ENCODE measurements at places on chromosomes 7 and 10. TPM values are rescaled to one million over a fixed set of nuclear protein-coding genes. Genes with fewer than 3 reads are reported as not detected.

GRCh38 chr7:133320891-133321290, 68.0 kb downstream of the EXOC4 start:
- H3K27me3 ChIP-seq: no peaks in the 10 kb centered on the region
- no peaks in the 10 kb centered on the region for H3K4me1 ChIP-seq
- H3K36me3 ChIP-seq: no peaks in the 10 kb centered on the region
- no peak overlapping the region for H3K27ac ChIP-seq

GRCh38 chr10:75179657-75180177, 30.9 kb upstream of the VDAC2 start:
- no peak overlapping the region for H3K4me3 ChIP-seq
- no peaks in the 10 kb centered on the region for H3K4me1 ChIP-seq
- H3K27me3 ChIP-seq: no peaks in the 10 kb centered on the region
- H3K36me3 ChIP-seq: no peaks in the 10 kb centered on the region
- no peak for DNase-seq

Gene CLCN1
- not detected for total RNA-seq

- no peak for DNase-seq
- no peak overlapping the region for H3K4me3 ChIP-seq
- H3K27me3 ChIP-seq: no peaks in the 10 kb centered on the region
- H3K4me1 ChIP-seq: no peaks in the 10 kb centered on the region
- H3K36me3 ChIP-seq: no peaks in the 10 kb centered on the region
Observed at GRCh38 chr7:132528695-132529094, 47.6 kb downstream of the PLXNA4 start.

GRCh38 chr7:70092314-70093204, 494.3 kb downstream of the AUTS2 start:
- H3K27ac ChIP-seq: no peak overlapping the region
- no peaks in the 10 kb centered on the region for H3K27me3 ChIP-seq
- H3K36me3 ChIP-seq: no peaks in the 10 kb centered on the region
- DNase-seq: no peak
- no peak overlapping the region for H3K4me3 ChIP-seq

GRCh38 chr10:47024046-47024322, 112.8 kb downstream of the PTPN20 start:
- no peak overlapping the region for H3K4me3 ChIP-seq
- no peak for DNase-seq
- H3K27me3 ChIP-seq: no peaks in the 10 kb centered on the region
- no peak overlapping the region for H3K27ac ChIP-seq

Gene NKX1-2
- 0.33 TPM for total RNA-seq

Gene NANOS1
- total RNA-seq: 3.7 TPM

Gene CPSF4
- total RNA-seq: 32.9 TPM

DNA sequence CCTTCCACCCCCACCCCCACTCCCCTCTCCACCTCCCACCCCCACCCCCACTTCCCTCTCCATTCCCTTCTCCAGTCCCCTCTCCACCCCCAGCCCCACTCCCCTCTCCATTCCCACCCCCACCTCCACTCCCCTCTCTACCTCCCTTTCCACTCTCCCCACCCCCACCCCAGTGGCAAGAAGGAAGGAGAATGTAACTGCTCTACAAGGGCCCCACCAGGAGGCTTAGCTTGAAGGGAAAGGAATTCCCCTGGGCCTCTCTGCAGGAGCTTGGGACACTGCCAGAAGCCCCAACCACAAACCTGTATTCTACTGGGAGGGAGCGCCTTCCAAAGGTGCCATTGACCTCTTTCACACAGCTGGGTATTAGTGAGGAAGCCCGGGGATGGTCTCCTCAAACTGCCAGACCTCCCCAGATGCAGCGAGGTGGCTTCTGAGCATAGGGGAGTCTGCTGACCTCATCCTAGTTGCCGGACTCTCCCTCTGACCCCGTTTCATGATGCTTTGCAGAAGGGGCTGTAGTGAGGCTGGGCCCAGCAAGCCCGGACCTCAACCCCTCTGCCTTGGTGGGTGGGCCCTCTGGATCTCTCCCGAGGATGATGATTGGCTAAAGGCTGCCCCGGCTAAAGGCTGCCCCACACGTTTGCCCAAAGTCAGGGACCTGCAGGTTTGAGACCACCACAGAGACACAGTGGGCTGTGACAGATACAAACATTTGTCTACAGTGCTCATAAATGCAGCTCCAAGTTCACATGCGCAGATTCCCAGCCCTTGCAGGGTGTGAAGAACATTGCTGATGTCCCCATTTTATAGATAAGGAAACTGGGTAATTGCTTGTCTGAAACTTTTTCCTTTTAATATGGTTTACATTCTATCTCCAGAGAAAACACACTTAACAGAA, 2.9 kb downstream of the DEPP1 start:
- H3K27ac ChIP-seq: peak overlapping the region; percentile 95
- peak overlapping the region; percentile 82 for H3K4me3 ChIP-seq
- no peaks in the 10 kb centered on the region for H3K36me3 ChIP-seq
- H3K4me1 ChIP-seq: peaks cover 11% of the 10 kb centered on the region

GRCh38 chr7:94401428-94401814, 6.7 kb downstream of the COL1A2 start:
- no peaks in the 10 kb centered on the region for H3K36me3 ChIP-seq
- H3K4me1 ChIP-seq: no peaks in the 10 kb centered on the region
- no peak overlapping the region for H3K4me3 ChIP-seq
- H3K27ac ChIP-seq: no peak overlapping the region
- DNase-seq: no peak

Gene WIPF3
- 3.2 TPM for total RNA-seq

DNA sequence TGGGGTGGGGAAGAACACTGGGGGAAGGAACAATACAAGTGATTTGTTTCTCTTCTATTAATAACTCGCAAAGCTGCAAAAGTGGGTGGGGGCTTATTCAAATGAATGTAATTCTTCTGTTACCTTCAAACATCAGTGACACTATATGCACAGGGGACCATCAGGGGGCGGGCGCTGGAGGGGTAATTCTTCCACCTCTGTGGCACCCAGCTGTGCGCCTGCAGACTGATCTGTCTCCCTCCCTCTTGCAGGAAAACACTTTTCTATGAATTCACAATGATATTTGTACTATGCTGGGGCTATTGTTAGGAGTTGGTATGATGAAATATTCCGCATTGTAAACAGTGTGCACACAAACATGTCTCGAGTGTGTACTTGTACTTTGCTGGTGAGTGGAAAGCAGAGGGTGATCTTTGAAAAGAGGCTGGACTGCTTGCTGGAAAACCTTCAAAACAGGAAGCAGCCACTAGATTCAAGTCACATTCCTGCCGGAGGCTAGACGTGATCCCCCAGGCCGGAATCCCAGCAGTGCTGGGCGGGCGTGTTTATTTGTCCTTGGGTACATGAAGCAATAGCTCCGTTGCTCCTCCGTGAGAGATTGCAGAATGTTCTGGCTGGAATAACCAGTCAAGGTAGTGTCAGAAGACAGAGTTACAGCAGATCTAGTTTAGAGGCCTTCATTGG, 15.8 kb upstream of the BNIP3 start:
- H3K4me1 ChIP-seq: peaks cover 6% of the 10 kb centered on the region
- no peaks in the 10 kb centered on the region for H3K27me3 ChIP-seq
- no peaks in the 10 kb centered on the region for H3K36me3 ChIP-seq
- H3K27ac ChIP-seq: peak overlapping the region; percentile 88
- H3K4me3 ChIP-seq: no peak overlapping the region

- H3K27ac ChIP-seq: no peak overlapping the region
- DNase-seq: no peak
- no peaks in the 10 kb centered on the region for H3K27me3 ChIP-seq
- no peaks in the 10 kb centered on the region for H3K4me1 ChIP-seq
Observed at GRCh38 chr10:7025296-7025695, 385.5 kb downstream of the SFMBT2 start.

GRCh38 chr7:100023526-100023925, 8.1 kb downstream of the ZKSCAN1 start:
- peaks cover 8% of the 10 kb centered on the region for H3K36me3 ChIP-seq
- DNase-seq: no peak
- no peaks in the 10 kb centered on the region for H3K27me3 ChIP-seq
- no peak overlapping the region for H3K4me3 ChIP-seq
- H3K27ac ChIP-seq: no peak overlapping the region

Gene TMEM178B
- total RNA-seq: 0.33 TPM

Gene CPA1
- total RNA-seq: 0.73 TPM

- no peaks in the 10 kb centered on the region for H3K27me3 ChIP-seq
- H3K4me3 ChIP-seq: no peak overlapping the region
- H3K36me3 ChIP-seq: no peaks in the 10 kb centered on the region
- DNase-seq: no peak
- no peak overlapping the region for H3K27ac ChIP-seq
Observed at GRCh38 chr7:141039376-141039775, 24.6 kb upstream of the MRPS33 start.

GRCh38 chr7:131911112-131911511, 354.7 kb upstream of the PODXL start:
- no peak overlapping the region for H3K4me3 ChIP-seq
- no peak for DNase-seq
- H3K27ac ChIP-seq: no peak overlapping the region

GRCh38 chr10:65323802-65324201, 1602.0 kb upstream of the LRRTM3 start:
- no peaks in the 10 kb centered on the region for H3K27me3 ChIP-seq
- DNase-seq: no peak
- H3K27ac ChIP-seq: no peak overlapping the region
- H3K4me3 ChIP-seq: no peak overlapping the region

GRCh38 chr10:95605163-95605562, 44.0 kb upstream of the SORBS1 start:
- no peak overlapping the region for H3K4me3 ChIP-seq
- peak overlapping the region; percentile 26 for H3K27ac ChIP-seq
- H3K36me3 ChIP-seq: peaks cover 2% of the 10 kb centered on the region

GRCh38 chr10:12656518-12657142, 307.3 kb downstream of the CAMK1D start:
- no peaks in the 10 kb centered on the region for H3K27me3 ChIP-seq
- H3K36me3 ChIP-seq: no peaks in the 10 kb centered on the region
- H3K4me1 ChIP-seq: no peaks in the 10 kb centered on the region
- H3K4me3 ChIP-seq: no peak overlapping the region
